ENCODE measurements at places on chromosomes 7 and 10.
A peak's percentile ranks its signal among the peaks of the same experiment; 100 is the strongest.

GRCh38 chr7:77235276-77235675 lies 35.7 kb upstream of the FGL2 start:
- no peak for DNase-seq

GRCh38 chr7:93690021-93690420 lies 115.5 kb upstream of the CALCR start:
- DNase-seq = no peak

DNA sequence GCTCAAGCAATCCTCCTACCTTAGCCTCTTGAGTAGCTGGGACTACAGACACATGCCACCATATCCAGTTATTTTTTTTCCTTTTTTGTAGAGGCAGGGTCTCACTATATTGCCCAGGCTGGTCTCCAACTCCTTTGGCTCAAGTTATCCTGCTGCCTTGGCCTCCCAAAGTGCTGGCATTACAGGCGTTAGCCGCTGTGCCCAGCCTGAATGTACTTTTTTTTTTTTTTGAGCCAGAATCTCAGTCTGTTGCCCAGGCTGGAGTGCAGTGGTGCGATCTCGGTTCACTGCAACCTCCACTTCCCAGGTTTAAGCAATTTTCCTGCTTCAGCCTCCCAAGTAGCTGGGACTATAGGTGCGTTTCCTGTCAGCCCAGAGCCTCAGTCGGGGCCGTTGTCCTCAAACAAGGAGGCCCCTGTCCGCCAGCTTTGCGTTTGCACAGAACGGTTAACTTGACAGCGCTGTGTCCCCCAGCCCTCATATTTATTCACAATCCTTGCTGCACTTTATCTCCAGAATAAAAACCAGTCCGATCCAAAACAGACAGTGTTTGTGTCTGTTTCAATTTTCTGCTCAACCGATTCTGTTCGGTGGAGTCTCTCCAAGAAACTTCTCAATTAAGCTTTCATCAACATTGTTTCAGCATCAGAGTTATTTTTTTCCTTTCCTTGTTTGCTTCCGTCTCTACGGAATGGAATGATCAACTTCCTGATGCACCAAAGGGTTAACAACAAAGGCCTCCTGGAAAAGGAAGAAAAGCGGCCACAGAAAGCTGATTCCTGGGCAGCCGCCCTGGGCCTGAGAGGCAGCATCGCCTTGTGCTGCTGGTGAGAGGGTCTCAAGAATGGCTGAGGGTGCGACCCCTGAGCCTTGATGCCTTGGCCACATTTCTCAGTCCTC lies 64.5 kb downstream of the PDIA4 start:
- no peak for DNase-seq

DNA sequence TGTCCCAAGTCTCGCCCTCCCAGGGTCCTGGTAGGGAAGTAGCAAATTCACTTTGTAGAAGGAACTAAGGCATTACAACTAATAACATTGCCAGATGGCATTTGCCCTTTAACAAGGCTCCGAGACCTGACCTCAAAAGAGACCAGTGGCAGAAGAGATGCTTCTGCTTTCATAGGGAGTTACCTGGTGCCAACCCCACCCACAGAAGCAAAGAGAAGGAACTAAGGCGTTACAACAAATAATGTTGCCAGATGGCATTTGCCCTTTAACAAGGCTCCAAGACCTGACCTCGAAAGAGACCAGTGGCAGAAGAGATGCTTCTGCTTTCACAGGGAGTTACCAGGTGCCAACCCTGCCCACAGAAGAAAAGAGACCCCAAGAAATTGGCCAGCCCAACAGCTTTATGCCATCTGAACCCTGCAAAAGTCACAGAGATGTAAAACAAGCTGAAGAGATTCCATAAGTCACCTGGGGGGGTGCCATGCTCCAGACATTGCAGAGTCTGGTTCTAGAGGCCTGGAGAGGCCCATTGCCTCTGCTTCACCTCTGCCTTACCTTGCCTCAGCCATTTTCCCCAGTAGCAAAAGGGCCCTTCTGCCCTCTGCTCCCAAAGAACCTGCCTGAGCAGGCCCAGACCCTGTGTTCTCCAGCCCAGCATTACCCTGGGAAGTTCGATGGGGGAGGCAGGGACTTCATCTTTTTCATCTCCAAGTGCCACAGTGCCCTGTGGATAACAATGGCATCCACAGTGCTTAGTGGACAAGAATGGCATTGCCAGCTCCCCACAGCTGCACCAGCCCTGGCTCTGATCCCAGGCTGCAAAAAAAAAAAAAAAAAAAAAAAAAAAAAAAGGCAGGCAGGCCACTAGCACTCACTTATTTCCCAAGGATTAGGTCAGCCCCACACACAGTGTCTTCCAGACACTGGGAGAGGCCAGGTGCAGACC lies 179.5 kb upstream of the PLXNA4 start:
- DNase-seq = no peak

DNA sequence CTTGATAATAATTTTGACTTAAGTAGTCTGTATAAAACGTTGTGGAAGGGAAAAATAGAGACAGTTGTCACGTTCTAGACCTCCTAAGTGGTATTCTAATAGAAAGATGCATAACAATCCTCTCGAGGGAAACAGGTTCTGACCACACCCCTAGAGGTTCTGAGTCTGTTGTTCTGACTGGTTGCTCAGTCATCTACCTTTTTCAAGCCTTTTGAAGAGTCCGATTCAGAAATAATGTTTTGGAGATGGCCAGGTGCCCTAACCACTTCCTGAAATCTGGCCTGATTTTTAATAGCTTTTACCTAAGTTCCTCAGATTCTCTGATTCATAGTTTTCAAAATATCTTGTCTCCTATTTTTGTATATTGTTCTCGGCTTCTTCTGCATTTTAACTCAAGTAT lies 175.6 kb downstream of the HDAC9 start:
- no peak for DNase-seq

DNA sequence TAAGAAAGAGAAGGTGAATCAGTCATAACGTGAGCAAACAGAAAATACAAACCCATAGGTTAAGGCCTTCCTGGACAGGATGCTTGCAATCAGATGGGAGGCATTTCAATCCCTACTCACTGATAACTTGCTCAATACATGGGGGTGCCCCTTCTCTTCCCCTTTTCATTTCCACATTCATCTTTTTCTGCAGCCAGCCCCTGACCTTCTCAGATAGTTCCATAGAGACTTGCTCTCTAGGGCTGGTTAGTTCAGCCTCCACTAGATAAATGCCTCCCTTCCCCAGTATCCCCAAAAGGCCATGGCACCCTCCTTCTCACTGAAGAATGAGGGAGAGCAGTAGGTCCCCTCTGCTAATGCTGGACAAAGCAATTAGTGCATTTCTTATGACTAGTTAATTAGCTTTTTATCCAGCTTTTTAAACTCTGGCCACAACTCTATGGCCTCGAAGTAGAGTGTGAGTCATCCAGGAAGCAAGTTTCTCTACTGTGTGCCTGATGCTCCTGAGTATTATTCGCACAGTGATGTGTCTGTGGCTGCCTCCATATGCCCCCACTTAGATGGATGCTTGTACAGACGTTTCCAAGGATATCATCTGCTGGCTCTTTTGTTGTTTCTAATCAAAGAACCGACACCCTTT lies 12.7 kb downstream of the CHN2 start:
- no peak for DNase-seq

GRCh38 chr7:90816511-90817142 lies 220.5 kb downstream of the CDK14 start:
- DNase-seq = no peak

DNA sequence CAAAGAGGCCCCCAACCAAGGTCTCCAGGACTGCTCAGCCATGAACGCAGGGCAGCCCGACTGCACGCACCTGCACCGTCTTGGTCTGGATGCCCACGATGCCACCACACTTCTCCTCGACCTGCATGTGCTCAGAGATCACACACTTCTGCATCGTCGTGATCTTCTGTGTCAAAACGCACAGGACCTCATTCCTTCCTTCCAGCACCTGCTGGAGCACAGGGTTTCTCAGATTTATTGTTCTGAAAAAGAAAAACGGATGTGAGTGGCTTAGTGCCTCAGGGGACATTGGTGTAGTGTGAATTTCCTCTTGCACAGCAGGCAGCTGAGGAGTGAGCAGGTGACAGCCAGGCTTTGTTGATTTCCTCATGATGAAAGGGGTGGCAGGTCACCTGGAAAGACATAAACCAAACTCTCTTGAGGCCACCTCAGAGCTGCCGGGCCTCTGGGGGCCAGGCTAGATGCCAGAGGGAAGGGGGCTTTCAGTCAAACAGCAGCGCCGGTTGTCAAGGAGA lies 38.2 kb downstream of the GSDME start:
- no peak for DNase-seq

DNA sequence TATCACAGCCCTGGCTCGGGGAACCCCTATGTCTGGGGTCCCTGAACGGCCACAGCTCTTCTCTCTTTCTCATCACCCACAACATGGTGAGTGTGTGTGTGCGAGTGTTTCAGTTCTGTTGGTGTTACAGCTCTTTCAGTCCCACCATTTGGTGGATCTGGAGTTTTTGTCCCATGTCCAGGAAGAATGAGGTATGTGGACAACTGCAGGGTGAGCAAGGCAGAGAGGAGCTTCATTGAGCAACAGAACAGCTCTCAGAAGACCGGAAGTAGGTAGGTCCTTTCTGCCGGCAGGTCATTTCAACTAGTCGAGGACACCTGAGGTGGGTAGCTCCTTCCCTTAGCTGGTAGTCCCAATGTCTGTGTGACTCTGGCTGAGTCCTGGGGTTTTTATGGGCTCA lies 9.5 kb downstream of the PAX4 start:
- no peak for DNase-seq

DNA sequence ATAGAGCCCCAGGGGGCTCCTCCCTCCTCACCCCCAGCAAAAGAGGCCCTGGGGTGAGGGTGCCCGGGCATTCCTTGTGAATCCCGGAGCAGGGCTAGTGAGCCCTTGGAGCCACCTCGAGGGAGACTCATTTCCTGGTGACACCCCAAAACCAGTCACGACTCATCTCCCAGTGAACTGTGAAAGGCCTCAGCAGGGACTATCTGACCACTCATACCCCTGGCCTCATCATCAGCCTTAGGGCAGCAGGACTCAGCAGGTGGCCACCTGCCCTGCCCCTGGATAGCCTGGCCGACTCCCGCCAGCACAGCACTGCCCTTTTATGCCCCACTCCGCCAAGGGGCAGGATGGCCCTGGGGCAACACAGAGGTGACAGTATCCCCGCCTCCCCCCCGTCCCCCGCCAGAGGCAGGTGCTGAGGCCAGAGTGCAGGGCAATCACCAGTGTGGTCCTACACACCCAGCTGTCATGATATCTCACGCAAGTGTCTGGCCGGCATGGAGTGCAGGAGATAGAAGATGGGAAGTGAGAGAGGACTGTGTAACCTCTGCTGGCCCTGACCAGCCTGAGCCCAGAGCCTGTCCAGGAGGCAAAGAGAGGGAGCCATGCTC lies 3.2 kb downstream of the SNCG start:
- DNase-seq = no peak

GRCh38 chr10:112715581-112715980 lies 234.5 kb upstream of the TCF7L2 start:
- DNase-seq = no peak

DNA sequence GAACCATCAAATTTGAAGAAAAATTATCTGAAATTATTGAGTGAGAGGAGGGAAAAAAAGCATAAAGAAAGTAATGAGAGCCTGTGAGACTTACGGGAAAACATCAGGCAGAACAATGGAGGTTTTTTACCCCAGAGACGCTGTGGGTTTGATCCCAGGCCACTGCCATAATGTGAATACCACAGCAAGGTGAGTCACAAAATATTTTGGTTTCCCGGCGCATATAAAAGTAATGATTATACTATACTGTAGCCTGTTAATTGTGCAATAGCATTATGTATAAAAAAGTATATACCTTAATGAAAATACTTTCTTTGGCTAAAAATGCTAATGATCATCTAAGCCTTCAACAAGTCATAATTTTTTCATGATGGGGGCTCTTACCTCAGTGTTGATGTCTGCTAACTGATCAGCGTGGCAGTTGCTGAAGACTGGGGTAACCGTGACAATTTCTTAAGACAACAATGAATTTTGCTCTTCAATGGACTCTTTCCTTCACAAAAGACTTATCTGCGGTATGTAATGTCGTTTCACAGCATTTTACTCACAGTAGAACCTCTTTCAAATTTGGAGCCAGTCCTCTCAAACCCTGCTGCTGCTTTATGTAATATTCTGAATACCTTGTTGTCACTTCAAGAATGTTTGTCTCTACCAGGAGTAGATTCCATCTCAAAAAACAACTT lies 97.0 kb upstream of the FAM20C start:
- DNase-seq = no peak

GRCh38 chr10:14761372-14761771 lies 13.3 kb downstream of the FAM107B start:
- no peak for DNase-seq

GRCh38 chr10:81367132-81367531 lies 507.9 kb upstream of the NRG3 start:
- no peak for DNase-seq

DNA sequence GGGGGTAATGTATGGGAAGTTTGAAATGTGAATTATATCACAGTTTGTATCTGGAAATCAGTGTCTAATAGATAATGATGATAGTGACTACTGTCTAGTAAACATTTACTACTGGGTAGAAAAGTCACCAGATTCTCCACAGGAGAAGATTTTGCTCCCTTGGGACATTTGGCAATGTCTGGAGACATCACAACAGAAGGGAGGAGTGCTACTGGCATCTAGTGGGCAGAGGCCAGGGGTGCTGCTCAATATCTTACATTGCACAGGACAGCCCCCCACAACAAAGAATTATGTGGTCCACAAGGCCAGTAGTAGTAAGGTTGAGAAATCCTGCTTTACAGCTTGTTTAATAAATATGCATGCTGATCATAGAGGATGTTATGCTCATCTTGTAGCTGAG lies 92.3 kb upstream of the PRPS1L1 start:
- DNase-seq = no peak

DNA sequence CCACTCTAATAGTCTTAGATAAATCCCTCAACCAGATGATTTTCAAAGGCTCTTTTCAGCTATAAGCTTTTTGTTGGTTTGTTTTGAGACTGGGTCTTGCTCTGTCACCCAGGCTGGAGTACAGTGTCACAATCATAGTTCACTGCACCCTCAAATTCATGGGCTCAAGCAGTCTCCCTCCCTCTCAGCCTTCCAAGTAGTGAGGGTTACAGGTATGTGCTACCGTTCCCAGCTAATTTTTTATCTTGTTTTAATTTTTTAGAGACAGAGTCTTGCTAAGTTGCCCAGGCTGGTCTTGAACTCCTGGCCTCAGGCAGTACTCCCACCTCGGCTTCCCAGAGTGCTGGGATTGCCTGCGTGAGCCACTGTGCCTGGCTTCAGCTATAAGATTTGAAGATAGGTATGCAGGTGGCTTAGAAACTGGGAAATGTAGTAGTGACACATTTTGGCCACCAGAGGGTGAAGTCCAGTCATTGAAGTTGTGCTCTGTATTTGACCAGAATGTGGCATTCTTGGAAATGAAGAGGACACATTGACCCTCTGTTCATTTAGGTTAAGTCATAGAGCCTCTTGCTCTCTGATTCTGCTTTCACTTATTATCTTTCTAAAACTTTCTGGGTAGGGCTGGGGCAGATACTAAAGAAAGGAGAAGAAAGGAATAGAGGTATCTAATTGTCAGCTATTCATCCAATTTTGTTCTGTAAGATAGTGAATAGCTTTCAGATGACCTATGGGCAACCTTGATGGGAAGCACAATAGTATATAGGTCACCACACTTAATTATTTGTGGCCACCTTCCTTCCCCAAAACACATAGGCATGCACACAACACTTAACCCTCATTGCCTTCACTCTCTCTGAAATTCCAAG lies 36.0 kb downstream of the R3HCC1L start:
- DNase-seq = peak; percentile 40

GRCh38 chr7:50956522-50957155 lies 173.9 kb upstream of the GRB10 start:
- DNase-seq = no peak

- DNase-seq = peak; percentile 68
Measured at GRCh38 chr7:105806592-105807447, 69.6 kb downstream of the ATXN7L1 start.

GRCh38 chr10:113274176-113274829 lies 278.6 kb upstream of the HABP2 start:
- no peak for DNase-seq

GRCh38 chr10:75405598-75406461 lies 4.3 kb upstream of the ZNF503 start:
- no peak for DNase-seq

All from CD4-positive, alpha-beta T cell treated with Interleukin-15 for 4 hours (primary cell).